Amniotic epithelial cell (primary cell): ENCODE measurements at places on chromosomes 3 and 15.

DNA sequence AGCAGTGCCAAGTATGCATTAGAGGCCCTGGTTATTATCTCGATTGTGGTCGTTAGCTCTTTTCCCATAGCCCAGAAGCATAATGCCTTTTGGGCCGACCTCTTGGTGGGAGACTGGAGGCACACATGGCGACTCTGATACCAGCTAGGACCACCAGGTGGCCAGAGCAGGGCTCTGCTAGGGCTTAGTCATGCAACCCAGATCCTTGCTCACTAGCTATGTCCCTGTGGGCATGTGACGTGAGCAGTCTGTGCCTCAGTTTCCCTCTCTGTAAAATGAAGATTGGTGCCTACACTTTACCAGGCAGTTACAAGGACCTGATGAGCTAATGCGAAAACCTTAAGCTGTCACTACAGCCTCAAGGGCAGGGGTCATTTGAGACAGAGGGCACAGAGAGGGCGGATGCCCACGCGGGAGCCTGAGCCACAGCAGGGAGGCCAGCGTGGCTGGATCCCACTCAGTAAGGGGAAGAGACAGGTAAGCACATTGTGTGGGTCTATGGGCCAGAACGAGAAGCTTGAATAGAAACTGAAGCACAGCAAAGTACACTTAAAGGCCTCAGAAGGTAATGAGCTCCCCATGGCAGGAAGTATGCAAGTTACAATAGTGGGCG lies 8.8 kb downstream of the KLF15 start:
- DNase-seq = no peak

GRCh38 chr3:37197810-37198371 lies 23.5 kb upstream of the LRRFIP2 start:
- peak; percentile 67 for DNase-seq

- DNase-seq = no peak
Measured at GRCh38 chr15:36785396-36785795, 206.0 kb downstream of the CDIN1 start.

- DNase-seq = peak; percentile 92
Measured at GRCh38 chr15:96327155-96327741, 3.3 kb upstream of the NR2F2 start.

GRCh38 chr15:55183679-55184078 lies 13.1 kb downstream of the RSL24D1 start:
- no peak for DNase-seq

DNA sequence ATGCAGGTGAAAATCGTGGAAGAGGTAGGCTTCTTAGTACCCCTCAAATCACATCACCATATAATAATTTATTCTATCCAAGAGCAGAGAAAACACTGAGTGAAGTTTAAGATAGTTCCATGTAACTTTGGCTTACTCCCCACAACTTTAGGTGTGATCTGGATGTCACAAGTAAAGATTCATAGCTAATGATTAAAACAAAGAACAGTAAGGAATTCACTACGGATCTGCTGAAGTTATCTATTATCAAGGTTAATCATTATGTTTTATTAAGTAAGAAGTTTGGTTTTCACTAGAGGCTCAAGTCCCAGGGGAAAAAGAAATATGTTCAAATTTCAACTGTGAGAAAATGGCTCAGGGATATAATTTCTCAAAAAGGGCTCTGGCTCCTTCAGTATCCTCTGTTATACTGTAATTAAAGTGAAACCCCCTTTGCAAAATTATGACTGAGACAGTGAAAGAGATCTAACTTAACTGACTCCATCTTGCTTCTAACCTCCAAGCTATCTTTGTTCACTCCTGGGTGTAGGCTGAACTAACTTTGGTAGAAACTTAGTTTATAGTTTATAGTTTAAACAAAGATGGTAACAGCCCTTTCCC lies 17.1 kb downstream of the CD80 start:
- no peak for DNase-seq

DNA sequence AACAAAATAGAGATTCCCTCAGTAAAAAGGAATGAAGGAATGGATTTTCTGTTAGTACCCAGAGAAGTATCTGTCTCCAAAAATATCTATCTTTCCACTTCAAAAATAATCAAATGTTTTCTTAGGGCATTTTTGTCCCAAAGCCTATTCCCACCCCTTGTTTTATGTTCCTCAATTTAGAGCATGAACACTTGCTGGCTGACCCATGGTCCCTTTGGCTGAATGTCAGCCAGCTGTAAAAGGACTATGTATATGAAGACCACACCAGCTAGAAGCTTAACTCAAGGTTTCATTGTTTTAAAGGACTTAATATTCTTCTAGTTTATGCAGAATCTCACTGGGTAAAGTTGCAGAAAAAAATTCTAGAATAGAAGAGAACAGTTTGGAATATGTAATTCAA lies 931.2 kb downstream of the MCTP2 start:
- no peak for DNase-seq
